Hematopoietic multipotent progenitor cell treated with erythropoietin and hydrocortisone succinate and interleukin-3 and kit ligand, for 4 days (in vitro differentiated cells): ENCODE measurements at places on chromosomes 2 and 18.

DNA sequence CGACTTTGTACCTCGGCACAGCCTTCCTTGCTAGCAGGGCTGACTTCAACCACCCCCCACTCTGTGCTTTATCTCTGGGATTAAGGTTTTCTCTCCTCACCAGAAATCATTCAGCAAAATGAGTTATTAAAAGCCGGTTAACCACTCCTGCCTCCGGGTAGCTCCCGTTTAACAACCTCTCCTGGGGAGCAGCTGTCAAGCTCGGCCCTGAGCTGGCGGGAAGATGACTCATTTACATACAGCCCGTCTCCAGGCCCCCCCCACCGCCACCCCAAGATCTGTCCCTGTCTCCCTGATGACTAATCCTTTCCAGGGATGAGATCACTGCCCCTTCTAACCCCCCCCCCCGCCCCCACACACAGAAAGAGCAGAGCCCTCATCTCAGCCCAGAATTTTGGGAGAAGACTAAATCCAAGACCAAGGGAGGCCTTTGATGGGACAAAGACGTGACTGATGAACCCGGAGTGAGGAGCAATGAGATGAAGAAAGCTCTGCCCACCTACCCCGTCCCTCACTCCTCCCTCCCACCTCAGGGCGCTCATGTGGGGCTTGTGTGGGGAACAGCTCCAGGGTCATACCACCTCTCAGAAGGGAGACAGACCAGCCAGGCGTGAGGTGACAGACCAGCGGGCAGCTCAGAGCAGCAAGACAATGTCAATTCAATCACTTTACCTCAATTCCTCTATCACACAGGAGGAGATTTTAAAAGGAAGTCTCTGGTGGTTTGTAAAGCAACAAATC, 131.4 kb downstream of the MSH2 start:
- DNase-seq = no peak

GRCh38 chr2:96117701-96118588, 1.6 kb upstream of the ADRA2B start:
- no peak for DNase-seq

- peak; percentile 73 for DNase-seq
Measured at GRCh38 chr2:102975996-102976975, 214.5 kb downstream of the TMEM182 start.

DNA sequence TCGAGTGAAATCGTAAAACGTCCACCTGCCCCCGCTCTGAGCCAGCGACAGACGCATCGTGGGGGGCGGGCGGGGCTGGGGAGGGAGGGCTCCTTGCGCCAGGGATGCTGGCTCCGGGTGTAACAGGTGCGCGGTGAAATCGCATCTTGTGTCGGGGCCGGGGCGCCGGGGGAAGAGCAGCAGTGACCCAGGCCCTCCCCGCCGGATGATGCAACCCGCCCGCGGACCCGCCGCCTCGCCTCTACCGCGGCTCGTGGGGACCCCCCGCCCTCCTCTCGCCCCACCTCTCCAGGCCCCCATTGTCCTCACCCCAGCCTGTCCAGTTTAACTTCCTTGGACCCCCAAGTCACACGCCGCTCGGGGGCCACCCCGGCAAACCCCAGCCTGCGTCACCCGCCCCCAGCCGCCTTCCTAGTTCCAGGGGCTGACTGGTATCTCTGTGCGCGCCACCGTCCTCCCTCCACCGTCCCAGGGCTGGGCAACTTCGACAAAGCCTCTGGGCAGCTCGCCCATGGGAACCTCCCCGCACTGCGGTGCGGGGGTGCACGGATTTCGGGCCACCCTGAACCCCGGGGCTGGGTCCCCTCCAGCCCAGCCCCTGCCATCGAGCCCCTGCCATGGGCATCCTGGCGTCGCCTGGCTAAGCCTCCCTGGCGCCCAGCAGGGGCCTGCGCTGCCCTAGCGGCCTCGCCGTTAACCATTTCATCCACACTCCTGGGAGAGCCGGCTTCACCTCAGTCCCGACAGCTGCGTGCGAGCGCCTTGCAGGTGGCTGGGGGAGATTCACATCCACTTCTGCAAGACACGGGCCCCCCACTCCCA, 799 bp upstream of the KIF1A start:
- DNase-seq = no peak

DNA sequence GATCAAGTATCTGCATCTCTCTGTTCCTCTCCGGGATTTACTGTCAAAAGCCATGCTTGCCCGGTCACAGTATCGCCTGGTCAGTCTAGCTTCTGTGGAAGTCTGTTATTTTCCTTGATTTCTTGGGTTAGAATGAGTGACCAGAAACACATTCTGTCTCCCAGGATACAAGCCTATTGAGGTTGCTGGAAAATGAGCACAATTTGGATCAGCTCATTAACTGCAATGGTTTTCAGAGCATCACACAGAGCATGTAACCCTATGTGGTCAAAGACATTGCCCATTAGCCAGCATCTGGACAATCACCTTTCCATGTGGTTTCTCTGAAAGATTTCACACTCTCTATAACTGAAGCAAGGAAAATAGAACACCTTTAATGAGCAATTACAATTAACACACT, 124.2 kb upstream of the FAM98A start:
- no peak for DNase-seq

DNA sequence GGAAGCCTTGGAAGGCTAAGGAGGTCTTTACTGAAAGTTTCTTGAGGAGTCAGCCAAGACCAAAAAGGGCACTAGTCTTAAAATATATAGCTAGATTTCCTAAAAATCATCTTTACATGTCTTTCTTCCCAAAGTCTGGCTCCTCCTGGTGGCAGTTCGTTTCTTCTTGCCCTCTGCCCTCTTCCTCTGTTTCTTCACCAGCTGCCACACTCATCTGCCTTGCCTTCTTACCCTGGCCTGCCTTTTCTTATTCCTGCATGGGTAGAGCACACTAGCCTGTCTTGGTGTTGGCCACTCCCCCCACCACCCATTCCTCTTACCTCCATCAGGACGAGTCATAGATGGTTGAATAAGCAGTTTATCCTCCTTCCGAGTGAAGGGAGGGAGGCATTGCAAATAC, 129.8 kb downstream of the RAPGEF4 start:
- DNase-seq = peak; percentile 24

DNA sequence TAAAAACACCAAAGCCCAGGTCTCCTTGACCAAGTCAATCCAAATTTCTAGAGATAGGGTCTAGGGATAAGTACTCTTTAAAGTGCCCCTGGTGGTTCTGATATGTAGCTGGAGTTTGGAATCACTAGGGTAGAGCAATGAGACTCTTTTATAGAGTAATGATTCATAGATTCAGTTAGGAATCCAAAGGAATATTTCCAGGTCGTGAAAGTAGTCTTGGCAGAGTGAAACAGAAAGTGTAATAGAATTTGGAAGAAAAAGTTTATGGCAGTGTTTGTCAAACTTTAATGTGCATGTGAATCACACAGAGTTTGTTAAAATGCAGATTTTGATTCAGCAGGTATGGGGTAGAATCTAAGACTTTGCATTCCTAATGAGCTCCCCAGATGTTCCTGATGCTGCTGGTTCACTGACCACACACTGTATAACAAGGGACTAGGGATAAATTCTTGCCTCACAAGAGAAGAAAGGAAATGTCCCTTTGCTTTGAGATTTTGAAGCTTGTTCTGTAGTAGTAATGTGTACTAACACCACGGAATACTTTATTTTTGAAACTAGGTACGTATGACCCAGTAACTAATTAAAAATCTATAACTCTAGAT, 1.8 kb downstream of the UPP2 start:
- no peak for DNase-seq

GRCh38 chr2:46066601-46067000, 230.6 kb upstream of the EPAS1 start:
- DNase-seq = peak; percentile 7

GRCh38 chr2:221431477-221431876, 140.6 kb downstream of the EPHA4 start:
- DNase-seq = no peak

- no peak for DNase-seq
Measured at GRCh38 chr2:109086743-109087020, 42.3 kb upstream of the SH3RF3 start.

GRCh38 chr18:23101861-23102432, 33.3 kb upstream of the CABLES1 start:
- DNase-seq = no peak

DNA sequence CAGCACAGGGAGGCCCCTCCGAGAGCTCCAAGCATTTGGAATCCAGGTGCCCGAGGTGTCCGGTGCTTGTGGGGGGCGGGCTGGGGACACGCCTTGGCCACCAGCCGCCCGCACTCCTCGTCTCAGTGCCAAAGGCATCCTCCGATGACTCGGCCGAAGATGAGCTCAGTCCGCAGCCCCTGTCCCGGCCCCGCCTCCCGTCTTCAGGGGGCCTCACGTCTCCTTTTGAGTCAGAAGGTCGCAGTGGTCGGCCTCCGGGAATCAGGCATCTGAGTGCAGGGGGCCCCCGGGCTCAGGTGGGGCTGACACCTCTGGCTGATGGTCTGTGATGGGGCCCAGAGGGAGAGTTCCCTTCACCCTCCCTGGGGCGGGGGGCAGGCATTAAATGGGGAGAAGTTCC, 74.8 kb downstream of the NFATC1 start:
- DNase-seq = no peak

GRCh38 chr18:65423776-65424175, 327.0 kb upstream of the CDH7 start:
- DNase-seq = no peak

GRCh38 chr18:66742832-66743231, 138.9 kb upstream of the CDH19 start:
- DNase-seq = no peak

DNA sequence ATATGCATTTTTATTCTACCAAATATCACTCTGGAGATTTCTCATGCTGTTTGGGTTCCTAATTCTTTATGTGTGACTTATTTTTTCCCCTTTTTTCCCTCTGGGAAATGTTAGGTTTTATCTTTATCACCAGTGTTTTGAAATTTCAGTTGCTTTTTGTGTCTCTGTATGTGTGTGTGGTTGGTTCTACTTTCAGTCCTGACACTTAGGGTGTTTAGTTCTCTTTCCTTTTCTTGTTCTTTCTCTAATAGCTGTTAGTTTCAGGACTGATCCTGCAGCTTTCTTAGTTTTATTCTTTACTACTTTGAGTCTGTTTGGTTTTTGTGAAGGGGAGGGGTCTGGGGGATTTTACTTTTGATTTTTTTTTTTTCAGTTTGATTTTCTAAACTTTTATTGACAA, 23.1 kb downstream of the PPM1B start:
- DNase-seq = no peak

DNA sequence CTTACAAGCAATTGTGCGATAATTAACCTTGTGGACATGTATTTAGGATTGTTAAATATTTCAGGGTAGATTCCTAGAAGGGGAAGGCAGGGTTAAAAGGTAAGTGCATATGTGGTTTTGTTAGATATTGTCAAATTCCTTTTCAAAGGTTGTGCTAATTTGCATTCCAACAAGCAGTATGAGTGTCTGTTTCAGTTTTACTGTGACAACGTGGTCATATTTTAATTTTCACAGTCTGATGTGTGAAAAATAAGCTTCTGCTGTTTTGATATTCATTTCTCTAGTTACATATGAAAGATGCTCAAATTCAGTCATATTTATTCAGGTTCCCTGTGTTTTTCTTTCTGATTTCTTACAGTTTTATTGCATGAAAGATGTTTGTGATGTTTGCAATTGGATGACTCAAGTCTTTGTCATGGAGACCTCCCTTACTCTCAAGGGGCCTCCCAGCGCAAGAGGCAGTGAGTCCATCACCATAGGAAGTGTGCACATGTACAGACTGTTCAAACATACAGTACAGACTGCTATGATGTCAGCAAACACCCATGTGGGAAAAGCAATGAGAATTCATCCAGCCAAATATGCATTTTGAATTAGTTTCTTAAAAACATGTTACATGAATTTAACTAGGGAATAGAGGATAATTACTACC, 310.8 kb downstream of the GALR1 start:
- no peak for DNase-seq

DNA sequence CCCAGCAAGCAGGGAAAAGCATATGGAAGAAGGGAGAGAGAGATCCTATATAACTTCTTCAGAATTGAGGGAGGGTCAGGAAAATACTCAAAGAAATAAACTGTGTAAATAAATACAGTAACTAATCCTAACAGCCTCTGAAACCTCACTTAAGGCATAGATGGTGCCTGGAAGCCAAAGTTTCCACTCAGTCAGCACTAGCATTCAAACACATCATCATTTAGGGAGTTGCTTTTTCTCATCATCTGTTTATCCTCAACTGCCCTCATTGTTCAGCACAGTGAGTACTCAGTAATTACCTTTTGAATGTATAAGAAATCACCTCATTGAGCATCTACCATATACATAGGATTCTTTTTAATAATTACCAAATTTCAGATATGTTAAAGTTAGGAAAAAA, 262.9 kb downstream of the C1D start:
- no peak for DNase-seq

DNA sequence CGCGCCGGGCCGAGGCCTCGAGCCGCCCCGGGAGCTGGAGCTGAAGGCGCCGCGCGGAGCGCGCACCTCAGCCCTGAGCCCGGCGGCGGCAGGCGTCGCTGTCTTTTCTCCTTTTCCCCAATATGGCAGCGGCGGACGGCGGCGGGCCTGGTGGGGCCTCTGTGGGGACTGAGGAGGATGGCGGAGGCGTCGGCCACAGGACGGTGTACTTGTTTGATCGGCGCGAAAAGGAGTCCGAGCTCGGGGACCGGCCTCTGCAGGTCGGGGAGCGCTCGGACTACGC, 369 bp downstream of the SMCHD1 start:
- no peak for DNase-seq

- no peak for DNase-seq
Measured at GRCh38 chr2:63765117-63765516, 76.6 kb upstream of the UGP2 start.

DNA sequence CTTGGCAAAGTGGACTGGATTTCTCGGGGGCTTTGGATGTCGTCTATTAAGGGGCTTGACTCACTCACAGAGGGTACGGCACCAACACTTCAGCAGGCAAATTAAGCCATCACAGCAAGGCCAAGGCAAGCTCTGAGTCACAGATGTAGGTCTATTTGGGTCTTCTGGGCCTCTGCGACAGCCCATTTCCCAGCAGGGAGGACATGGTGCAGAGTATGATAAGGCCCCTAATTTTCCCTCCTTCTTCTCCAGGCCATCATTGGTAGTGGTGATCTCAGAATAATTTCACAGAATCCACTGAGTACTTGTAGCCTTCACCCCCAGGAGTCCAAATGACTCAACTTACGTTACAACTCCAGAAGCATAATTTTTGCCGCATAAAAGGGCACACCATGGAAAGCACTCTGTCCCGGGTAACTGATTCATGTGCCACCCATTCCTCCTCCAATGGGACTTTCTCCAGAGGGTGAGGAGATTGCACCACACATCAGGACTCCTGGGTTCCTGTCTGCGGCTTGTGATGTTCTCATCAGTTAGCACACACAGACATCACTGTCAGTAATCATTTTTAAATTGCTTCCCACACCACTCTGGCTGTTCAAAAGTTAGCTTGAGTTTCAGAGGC, 164.9 kb downstream of the TXNL1 start:
- DNase-seq = no peak

GRCh38 chr2:54384301-54385203, 71.6 kb upstream of the SPTBN1 start:
- DNase-seq = no peak

GRCh38 chr18:31679133-31679742, 5.1 kb downstream of the B4GALT6 start:
- DNase-seq = no peak

- DNase-seq = no peak
Measured at GRCh38 chr18:30113454-30113853, 929.1 kb downstream of the DSC3 start.
